Right cardiac atrium (tissue), 5 donors: ENCODE measurements at places on chromosomes 3 and 15. TPM values are rescaled to one million over a fixed set of nuclear protein-coding genes. Genes with fewer than 3 reads are reported as not detected.

The SPINK8 gene
- not detected for total RNA-seq

The FMN1 gene
- 3.5 TPM for total RNA-seq

The C3orf20 gene
- not detected for total RNA-seq

The DLL4 gene
- total RNA-seq: 7.3 TPM

The ZNF280D gene
- 31.7 TPM for total RNA-seq

The DNAJC17 gene
- 17.1 TPM for total RNA-seq

The FRMD5 gene
- 20.8 TPM for total RNA-seq

The SMCO1 gene
- total RNA-seq: 28.4 TPM

The CIB2 gene
- total RNA-seq: 69.8 TPM

The DZIP1L gene
- 3.8 TPM for total RNA-seq

The DNAH1 gene
- 4.0 TPM for total RNA-seq

The ZNF80 gene
- not detected for total RNA-seq

The CGGBP1 gene
- total RNA-seq: 47.1 TPM

The IL20RB gene
- total RNA-seq: 0.54 TPM

The TMC3 gene
- not detected for total RNA-seq

The GPR156 gene
- 0.31 TPM for total RNA-seq

The EPHB3 gene
- 1.3 TPM for total RNA-seq

The NTRK3 gene
- total RNA-seq: 3.2 TPM

The GOLGA8H gene
- total RNA-seq: 0.28 TPM

The TF gene
- total RNA-seq: 10.7 TPM

The GP5 gene
- total RNA-seq: not detected

The CRYGS gene
- 1.8 TPM for total RNA-seq

The CRABP1 gene
- total RNA-seq: not detected

The DAZL gene
- not detected for total RNA-seq

The SPESP1 gene
- total RNA-seq: 10.8 TPM

The SEMA3G gene
- 13.1 TPM for total RNA-seq

The GPR27 gene
- 2.1 TPM for total RNA-seq

The TLR9 gene
- 0.20 TPM for total RNA-seq

The TPRG1 gene
- total RNA-seq: 5.0 TPM

The PARP16 gene
- 5.2 TPM for total RNA-seq

The CELF6 gene
- total RNA-seq: 1.2 TPM

The ACP3 gene
- 2.1 TPM for total RNA-seq

The ABHD14A gene
- 19.9 TPM for total RNA-seq

The CCDC14 gene
- total RNA-seq: 12.0 TPM

The KBTBD8 gene
- total RNA-seq: 5.7 TPM

The PARP3 gene
- 11.6 TPM for total RNA-seq

The SERINC4 gene
- total RNA-seq: 0.25 TPM

The CLK3 gene
- 47.5 TPM for total RNA-seq

The STRIT1 gene
- not detected for total RNA-seq

The KNG1 gene
- total RNA-seq: 0.43 TPM

The ILDR1 gene
- total RNA-seq: not detected

The CACNA1D gene
- 11.3 TPM for total RNA-seq

The FETUB gene
- total RNA-seq: not detected

The ANKRD34C gene
- total RNA-seq: not detected

The CHAC1 gene
- total RNA-seq: 1.6 TPM

The SYNPR gene
- total RNA-seq: 13.3 TPM

The LRRIQ4 gene
- total RNA-seq: not detected

The CFAP100 gene
- total RNA-seq: not detected

The DAG1 gene
- total RNA-seq: 113 TPM

The PRSS50 gene
- not detected for total RNA-seq

The CORO2B gene
- 11.4 TPM for total RNA-seq

The SLC12A1 gene
- total RNA-seq: not detected

The ACAD9 gene
- total RNA-seq: 42.4 TPM

The ATP8B4 gene
- 7.1 TPM for total RNA-seq
